ENCODE measurements at places on chromosomes 16 and 17.
A peak's percentile ranks its signal among the peaks of the same experiment; 100 is the strongest.

- DNase-seq = no peak
These were observed 48.4 kb upstream of the DOC2B start for GRCh38 chr17:229709-230394.

DNA sequence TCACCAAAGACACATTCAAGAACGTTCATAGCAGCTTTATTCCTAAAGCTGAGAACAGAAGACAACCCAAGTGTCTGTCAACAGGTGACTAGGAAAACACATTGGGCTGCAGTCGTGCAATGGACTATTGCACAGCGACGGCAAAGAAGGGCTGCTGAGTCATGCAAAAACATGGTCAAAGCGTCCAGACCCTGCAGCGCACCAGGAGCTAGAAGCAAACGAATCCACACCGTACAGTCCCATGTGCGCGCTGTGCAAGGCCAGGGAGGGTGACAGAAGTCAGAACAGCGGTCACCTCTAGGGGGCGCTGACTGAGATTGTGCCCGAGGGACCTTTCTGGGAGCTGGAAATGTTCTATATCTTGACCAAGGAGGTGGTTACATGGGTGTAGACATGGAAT is 266.4 kb downstream of the MAF start:
- no peak for DNase-seq

GRCh38 chr16:47493381-47494337 is 32.5 kb downstream of the PHKB start:
- DNase-seq = peak; percentile 38

GRCh38 chr16:31332544-31332943 is 22.4 kb upstream of the ITGAX start:
- DNase-seq = no peak

DNA sequence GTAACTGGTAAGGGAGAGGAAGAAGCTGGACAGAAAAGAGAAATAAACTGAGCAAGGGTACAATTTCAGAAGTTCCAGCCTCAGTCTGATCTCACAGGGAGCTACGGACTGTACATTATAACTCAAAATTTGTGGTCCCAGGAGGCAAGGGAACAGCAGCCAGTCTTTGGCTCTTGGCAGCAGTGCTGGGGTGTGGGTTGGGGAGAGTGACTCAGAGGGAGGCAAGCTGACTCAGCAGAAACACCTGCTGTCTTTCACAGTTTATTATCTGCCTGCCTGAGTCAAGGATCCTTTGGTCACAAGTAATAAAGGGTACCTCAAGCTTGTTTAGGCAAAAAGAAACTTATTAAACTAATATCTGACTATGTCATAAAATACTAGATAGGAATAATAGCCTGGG is 73.5 kb upstream of the KIF2B start:
- no peak for DNase-seq

GRCh38 chr17:48545539-48545938 is 630 bp upstream of the HOXB2 start:
- DNase-seq = no peak

GRCh38 chr17:17363638-17364337 is 60.6 kb downstream of the NT5M start:
- no peak for DNase-seq

GRCh38 chr16:49750341-49751000 is 105.4 kb downstream of the ZNF423 start:
- no peak for DNase-seq

DNA sequence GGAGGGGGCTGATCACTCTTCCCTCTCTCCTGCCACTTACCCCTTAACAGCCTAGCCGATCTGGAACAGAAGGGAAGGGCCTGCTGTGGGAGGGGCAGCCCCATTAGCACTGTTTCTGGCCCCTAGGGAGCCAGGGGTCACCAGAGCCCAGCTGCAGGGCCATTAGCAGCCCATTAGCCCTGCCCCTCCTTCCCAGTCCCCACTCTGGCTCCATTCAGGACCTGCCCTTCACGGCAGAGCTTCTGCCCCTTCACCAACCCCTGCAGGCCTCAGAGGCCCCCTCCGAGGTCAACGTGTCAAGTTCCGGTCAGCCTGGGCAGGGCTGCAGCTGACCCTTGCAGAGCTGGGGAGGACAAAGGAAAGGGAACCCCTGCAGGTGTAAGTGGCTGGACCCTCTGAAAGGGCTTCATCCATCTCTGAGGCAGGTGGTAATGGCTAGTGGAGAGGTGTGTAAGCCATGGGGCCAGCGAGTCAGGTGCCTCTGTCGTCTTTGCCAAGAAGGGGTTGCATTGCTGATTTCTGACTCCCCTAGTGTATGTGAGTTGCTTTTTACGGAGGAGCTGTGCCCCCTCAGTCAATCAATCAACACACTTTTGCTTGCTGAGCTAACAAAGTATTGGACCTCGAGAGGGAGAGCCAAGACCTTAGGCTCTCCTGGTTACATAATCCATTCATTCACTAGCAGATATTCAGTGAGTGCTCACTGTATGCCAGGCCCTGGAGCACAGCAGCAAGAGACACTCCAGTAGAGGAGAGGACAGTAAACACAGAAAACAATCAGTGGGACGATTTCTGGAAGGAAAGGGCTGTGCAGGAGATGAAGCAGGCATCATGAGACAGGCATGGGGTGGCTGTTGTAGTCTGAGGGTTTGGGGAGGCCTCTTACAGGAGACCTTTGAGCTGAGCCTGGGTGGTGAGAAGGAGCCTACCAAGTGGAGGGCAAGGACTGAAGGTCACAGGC is 18.2 kb upstream of the KCNJ12 start:
- no peak for DNase-seq

- DNase-seq = no peak
These were observed 31.4 kb downstream of the B9D1 start for GRCh38 chr17:19331134-19331533.

GRCh38 chr16:86733546-86734254 is 155.4 kb downstream of the FOXL1 start:
- DNase-seq = no peak

DNA sequence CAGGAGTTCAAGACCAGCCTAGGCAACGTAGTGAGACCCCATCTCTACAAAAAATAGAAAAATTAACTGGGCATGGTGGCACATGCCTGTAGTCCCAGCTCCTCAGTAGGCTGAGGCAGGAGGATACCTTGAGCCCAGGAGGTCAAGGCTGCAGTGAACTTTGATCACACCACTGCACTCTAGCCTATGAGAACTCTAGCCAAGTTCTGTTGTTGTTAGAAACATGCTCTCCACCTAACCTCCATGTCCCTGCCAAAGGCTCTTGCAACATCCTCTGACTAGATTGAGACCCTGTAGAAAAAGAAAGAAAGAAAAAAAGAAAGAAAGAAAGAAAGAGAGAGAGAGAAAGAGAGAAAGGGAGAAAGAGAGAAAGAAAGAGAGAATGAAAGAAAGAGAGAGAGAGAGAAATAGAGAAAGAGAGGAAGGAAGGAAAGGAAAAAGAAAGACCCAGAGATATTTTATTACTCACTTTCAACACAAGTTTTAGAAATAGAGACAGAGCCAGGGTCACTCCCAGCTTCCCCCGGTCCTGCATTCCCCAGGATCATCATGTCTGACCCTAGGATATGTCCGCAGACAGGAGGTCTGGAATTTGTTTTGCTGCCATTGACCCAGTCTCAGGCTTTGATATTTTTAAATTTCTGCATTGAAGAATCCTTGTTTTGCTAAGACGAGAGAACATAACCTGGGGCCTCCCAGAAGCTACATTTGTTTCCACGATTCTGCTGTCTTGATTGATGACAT is 376.5 kb upstream of the CDH5 start:
- no peak for DNase-seq

DNA sequence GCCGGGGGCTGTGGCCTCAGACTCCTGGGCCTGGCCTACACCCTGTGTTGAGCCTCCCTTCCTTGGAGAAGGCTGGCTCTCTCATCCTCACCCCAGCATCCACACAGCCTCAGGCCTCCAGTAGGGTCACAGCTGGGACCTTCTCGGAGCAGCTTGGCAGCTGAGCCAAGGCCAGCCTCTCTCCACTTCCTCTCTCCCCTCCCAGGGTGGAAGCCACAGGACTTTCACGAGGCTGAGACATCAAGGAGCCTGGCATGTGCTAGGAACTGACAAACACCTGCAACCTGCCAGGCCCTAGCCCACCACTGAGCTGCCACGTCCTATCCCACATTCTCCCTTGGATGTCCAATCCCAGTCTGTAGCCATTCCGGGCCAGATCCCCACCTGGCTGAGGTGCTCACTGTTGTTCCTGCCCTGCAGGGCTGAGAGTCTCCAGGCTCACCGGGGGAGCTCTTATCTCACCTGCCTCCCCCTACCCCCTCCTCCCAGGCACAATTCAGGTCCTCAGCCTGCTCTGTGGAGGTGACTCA is 3.1 kb downstream of the MMP15 start:
- DNase-seq = no peak

DNA sequence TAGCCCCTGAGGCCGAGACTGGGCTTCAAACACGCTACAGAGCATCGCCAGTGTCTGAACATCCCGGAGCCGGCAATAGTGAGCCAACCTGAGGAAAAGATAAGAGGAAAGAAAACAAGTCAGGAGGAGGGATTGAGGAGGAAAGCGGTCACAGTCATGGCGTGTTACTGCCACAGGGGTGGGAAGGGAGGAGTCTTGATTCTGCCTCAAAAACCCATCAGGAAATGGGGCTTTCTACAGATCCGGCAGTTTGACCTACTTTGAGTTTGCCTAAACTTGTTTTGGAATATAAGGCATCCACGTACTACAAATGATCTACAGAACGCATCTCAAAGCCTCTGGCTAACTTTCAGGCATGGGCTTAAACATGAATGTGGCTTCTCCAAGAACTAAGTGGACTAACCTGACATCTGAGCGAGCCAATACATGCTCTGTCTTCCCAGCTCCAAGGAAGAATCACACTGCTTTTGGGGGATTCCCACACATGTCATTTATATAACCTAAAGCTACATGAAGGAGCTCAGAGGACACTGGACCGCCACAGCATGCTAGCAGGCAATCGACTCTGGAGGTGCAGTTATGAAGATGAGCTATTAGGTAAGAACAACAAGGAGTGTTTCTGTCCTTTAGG is 96.6 kb downstream of the WDR59 start:
- no peak for DNase-seq

GRCh38 chr16:20675488-20676267 is 21.8 kb downstream of the ACSM1 start:
- no peak for DNase-seq

DNA sequence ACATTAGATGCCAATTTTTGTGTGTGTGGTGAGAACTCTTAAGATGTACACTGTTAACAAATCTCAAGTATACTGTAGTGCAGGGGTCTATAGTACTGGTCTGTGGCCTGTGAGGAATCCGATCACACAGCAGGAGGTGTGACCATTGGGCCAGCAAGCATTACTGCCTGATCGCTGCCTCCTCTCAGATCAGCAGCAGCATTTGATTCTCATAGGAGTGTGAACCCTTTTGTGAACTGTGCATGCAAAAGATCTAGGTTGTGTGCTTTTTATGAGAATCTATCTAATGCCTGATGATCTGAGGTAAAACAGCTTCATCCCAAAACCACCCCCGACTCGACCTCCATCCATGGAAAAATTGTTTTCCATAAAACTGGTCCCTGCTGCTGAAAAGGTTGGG is 12.6 kb downstream of the ZNF267 start:
- DNase-seq = no peak

GRCh38 chr17:40598619-40599467 is 33.6 kb upstream of the CCR7 start:
- peak; percentile 0 for DNase-seq

GRCh38 chr17:61928101-61928436 is 287 bp upstream of the INTS2 start:
- DNase-seq = no peak

DNA sequence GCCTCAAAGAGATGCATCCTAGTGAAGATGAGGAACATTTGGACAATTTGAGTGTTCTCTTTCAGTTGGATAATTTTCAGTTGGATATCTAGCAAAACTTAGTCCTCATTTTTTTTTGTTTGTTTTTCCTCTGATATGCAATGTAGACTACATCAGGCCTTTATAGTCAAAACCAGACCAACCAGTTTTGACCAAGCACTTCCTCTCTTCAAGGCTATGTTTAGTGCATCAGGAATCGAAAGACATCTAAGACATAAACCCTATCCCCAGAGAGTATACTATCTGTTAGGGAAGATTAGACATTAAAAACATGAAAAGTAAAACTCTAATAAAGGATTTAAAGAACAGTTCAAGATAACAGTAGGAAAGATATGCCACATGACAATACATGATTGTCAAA is 256.1 kb downstream of the IRX3 start:
- DNase-seq = no peak

DNA sequence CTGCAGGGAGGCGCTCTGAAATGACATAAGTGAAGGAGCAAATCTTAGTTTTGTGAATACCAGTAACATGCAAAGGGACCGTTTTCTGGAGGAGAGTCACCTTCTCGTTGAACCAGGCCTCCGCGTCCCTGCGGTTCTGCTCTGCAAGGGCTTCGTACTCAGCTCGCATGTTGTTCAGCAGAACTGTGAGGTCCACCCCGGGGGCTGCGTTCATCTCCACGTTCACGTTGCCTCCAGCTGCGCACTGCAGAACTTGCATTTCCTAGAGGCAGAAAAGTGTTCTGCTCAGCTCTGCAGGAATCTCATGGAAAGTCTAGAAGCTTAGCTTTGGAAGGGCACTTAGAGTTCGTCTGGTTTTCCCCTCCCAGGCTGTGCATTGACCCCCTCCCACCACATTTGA is 4.1 kb downstream of the KRT25 start:
- no peak for DNase-seq

DNA sequence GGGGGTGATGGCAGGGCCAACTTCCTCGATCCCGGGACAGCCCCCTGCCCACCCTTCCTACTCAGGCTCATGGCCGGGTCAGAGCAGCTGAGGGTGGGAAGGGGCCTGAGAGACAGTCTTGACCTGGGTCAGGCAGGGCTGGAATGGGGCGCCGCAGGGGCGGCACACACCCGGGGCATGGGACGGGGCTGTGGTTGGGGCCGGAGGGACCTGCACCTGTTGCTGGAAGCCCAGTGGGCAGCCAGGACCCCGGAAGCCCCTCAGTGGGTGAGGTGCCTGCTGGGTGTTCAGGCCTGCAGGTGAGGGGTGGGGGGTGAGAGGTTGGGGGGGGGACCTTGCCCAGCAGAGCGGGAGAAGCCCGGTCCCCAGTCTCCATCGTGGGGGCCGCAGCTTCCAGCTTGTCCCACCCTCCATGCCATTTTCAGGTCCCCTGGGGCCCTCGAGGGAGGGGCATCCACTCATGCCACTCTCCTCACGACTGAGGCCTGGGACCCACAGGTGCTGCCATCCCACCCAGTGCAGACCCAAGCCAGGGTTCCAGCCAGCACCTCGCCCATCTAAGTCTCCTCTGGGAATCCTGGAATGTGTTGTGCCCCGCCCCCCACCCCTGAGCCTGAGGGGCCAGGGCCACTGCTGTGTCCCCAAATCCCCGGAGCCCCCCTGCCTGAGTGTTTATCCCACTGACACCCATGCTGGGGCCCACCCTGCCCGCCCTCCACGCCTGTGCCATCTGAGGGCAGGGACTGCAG is 43.4 kb upstream of the ACSF3 start:
- no peak for DNase-seq

- no peak for DNase-seq
These were observed 15.2 kb upstream of the SRRM2 start for GRCh38 chr16:2737238-2737605.

GRCh38 chr17:65936013-65936412 is 255.9 kb downstream of the CEP112 start:
- no peak for DNase-seq

DNA sequence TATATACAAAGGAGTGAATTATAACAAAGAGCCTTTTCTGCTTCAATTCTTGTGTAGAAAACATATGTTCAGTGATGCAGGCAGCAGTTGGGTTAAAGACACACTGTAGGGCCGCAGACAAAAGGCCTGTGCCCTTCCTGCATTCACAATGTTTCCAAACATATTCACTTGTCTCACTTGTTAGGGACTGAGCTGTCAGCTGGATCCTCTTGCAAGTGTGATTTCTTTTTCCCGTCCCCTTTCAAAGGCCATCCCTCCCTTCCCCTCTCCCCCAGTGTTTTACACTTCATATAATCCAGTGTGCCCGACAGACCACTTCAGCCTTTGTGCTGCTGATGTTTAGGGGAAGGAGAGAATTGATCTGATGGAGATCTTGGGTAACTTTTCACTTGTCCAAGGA is 217.0 kb downstream of the FTO start:
- no peak for DNase-seq

Data from Kasumi-1 (cell line).